ENCODE measurements at places on chromosomes 6 and 20.
A peak's percentile ranks its signal among the peaks of the same experiment; 100 is the strongest.

DNA sequence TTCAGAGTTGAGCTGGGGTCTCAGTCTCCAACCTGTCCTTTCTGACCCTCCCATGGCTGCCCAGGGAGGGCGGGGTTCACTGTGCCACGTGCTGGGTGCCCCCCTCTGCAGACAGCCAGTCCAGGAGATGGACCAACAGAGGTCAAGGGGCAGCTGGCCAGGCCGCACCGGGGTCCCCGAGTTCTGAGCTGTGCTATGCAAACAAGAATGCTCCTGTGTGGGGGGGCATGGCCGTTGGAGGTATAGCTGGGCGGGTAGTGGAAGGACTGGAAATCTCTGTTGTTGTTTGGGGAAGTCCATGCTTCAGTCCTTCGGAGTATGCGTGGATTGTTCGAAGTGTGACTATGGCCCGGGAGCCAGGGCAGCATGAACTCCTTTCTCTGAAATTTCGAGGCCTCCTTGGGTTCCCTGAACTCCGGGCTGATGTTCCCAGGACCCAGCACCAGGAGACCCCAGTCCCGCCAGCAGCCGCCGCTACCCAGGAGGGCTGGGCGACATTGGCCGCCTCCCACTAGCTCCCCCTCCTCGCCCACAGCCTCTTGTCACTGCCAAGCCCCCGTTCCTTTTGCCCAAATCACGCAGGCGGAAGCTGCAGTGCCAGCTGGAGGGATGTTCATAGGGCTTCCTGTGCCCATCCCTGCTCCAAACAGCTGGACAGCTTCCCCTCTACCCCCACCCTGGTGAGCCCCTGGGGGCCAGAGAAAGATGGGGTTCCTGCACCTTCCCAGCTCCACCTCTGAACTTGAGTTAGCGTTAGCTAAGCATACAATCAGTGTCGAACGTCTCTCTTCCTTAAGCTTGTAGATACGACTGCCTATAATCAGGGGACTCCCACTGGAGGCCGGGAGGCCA lies 126.6 kb downstream of the TAF4 start:
- no peak for DNase-seq

- DNase-seq: no peak
Measured at GRCh38 chr20:877814-878213, 38.3 kb downstream of the ANGPT4 start.

- no peak for DNase-seq
Measured at GRCh38 chr6:22965889-22966288, 396.5 kb downstream of the HDGFL1 start.

GRCh38 chr6:42131531-42131930 lies 10.9 kb downstream of the C6orf132 start:
- no peak for DNase-seq

- DNase-seq: no peak
Measured at GRCh38 chr20:42923348-42923918, 266.3 kb downstream of the PTPRT start.

DNA sequence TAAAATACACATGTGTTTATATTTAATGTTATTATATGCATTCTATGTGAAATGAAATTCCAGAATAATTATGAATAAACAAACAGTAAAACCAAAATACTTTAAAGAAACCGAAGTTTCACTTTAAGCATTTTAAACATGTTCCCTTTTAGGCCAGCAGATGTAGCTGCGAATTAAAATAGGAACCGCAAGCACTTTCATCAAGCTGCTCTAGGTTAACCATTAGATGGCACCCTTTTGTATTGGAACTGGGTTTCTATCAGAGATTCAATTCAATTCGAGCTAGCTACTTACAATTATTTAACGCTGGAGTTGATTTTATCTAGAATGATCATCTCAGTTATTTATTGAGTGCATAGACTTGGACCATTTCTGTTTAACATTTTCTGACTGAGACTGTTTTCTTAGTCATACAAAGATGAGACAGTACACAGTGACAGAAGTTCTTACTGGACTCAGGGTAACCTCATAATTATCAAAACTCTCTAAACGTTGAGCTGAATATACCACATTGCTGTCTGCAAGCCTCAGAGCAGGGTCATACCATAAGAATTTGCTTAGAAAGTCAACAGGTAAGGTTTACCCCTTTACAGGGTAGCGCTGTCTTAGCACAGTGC lies 8.5 kb downstream of the TMEM242 start:
- peak; percentile 45 for DNase-seq

- no peak for DNase-seq
Measured at GRCh38 chr20:32397567-32398084, 39.5 kb downstream of the ASXL1 start.

- DNase-seq: no peak
Measured at GRCh38 chr6:111989743-111990142, 64.2 kb upstream of the CCN6 start.

- DNase-seq: no peak
Measured at GRCh38 chr6:12030993-12031550, 19.0 kb downstream of the HIVEP1 start.

- no peak for DNase-seq
Measured at GRCh38 chr20:8749101-8749500, 319.8 kb upstream of the PLCB4 start.

DNA sequence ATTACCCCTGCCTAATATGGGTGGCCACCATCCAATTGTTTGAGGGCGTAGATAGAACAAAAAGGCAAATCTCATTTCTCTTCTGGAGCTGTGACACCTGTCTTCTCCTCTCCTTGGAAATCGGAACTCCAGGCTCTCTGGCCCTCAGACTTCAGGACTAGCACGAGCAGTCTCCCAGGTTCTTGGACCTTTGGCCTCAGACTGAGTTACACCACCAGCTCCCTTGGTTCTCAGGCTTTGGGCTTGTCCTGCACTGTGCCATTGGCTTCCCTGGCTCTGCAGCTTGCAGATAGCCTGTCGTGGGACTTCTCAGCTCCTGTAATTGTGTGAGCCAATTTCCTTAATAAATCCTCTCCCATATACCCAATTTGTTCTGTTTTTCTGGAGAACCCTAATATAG lies 34.3 kb downstream of the ATRN start:
- no peak for DNase-seq

DNA sequence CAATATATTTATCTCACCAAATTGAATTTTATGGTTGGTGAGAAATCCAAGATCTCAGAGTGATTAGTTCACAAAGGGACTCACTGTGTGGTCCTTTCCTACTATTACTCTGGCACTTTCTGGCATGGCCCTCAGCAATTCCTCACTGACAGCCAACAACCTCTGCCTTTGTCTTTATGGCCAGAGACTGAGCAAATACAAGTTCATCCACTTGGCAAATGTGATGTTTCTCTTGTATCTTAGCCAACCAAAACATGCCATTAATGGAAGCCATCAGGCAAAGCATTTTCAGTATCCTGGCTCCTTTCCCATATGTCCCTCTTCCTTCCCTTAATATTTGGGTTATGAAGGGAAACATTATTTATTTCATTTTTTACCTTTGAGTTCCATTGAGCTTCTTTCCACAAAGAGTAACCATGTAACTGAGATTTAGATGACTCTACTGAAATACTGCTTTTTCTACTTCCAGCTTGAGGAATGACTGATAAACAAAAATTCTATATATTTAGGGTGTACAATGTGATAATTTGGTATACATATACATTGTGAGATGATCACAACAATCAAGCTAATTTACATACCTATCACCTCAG lies 30.8 kb upstream of the SMLR1 start:
- DNase-seq: no peak

DNA sequence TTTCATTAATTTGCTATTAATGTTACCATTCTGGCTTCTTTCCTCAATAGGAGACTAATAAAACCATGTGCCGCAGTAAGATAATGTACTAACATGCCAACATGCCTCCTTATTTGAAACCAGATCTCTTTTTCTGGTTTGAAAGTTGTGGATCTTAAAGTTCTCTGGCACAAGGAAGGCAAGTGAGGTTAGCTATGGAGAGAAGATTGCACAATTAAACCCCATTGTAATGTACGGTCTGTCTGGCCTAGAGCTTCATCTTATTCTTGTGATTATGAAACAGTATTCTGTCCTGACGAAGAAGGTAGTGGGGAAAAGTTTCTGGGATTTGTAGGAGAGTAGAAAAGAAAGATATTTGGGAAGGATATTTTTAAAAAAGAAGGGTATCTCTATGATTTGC lies 68.4 kb downstream of the EYA4 start:
- DNase-seq: no peak

DNA sequence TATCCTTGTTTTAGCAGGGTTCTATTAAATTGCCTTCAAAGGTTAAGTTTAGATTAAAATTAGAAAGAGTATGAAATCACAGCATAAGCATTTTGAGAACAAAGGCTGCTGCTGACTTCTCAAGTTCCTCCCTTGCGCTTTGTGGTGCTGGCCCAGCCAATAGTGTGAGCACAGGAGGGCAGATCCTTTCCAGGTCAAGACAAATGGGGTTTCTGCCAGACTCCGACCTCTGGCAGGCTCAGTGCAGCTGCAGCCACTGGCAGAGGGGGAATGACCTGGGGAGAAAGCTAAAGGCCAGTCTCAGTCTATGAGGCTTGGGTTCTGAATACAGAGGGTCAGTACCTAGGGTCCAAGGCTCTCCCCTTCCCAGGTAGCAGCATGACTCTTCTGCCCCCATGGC lies 27.0 kb downstream of the CLIC5 start:
- DNase-seq: no peak

GRCh38 chr6:114844359-114844758 lies 501.5 kb upstream of the HS3ST5 start:
- no peak for DNase-seq

DNA sequence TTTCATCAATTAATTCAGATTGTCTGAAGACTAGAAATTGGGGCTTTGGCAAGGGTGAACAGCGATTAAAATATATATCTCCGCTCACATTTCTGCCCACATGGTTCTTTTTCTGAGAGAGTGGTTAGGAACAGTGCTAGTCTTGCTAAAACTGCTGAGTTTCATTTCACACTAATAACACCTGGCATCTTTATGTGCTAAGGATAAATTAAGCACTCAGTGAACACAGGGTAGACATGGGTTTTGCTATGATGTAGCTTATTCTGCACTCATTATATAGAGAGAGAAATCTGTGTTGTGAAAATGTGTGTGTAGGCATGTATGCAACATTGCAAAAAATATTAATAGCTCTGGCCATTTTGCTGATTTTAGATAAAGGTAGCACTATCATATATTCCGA lies 623.4 kb upstream of the FLRT3 start:
- DNase-seq: no peak

DNA sequence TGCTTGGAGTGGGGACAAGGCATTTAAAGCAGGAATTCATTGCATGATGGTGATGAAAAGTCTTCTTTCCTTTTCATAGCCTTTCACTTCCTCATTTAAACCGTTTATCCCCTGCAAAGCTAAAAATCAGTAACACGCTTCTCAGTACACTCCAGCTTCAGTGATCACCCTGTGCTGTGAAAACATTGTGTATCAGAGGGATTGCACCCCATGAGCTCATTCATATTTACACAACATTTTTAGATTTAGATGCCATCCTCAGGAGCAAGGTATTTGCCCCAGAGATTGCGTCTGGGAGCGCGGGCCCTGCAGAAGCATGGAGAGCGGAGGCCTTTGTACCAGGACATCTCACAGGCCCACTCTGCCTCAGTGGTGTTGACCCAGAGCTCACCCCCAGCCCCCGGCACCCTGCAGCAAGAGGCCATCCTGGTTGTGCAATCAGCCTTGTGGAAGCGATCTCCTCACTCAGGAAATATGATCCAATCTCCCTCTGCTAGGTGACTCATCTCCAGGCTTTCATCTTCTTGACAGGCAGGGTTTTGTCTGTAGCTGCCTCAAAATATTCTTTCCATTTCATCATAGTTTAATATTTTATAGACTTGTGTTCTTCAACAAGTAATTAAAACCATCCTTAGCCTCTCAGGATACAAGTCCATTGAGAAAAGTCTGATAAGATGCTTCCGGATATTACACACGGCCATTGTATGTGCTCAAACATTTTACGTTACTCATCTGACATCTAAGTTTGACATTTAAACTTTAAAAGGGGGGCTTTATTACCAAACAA lies 38.9 kb upstream of the THBS2 start:
- peak; percentile 86 for DNase-seq

DNA sequence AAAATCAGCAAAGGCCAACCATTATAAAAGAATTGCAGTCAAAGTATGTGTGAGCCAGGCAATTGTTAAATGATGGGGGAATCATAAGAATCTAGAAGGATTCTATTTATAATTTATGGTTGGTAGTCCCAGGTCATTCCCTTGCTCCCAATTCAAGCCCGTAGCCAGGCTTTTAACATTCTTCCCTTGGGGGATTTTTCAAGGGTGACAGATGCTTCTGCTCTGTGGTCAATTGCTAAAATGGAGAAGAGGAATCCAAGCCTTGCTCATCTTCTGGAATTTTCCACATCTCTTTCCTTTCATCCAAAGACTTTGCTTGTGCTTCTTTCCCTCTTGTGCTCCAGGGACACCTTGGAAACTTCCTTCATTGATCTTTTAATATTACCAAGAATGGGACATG lies 18.0 kb upstream of the BCAS1 start:
- DNase-seq: no peak

GRCh38 chr6:107715550-107716321 lies 108.4 kb downstream of the SCML4 start:
- DNase-seq: no peak

DNA sequence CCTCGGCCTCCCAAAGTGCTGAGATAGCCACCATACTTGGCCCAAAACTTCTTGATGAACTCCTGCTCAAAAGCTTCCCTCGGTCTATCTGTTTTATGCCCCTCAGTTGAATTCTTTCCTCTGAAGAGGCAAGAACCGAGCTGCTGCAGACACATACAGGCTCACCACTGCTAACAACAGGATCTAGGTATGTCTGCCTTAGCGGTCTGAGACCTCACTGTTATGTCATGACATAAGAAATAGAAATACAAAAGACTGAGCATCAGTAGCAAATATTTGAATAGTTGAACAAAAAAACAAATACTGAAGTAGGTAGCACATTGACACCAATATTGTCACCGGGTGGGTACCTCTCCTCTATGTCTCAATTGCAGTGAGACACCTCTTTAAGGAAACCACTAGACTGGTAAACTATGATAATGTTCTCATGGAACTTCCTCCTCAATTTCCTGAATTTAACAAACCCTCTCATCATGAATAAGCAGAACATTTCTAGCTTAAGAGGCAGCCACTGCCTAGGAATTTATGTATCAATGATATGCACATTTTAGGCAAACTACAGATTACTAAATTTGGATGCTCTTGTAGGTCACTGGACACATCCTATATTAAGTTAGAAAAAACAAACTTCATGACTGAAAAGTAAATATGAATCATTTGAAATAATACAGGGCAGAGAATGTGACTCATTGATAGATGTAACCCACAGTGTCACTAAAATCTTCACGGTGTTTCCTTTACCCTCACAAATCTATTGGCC lies 9.4 kb upstream of the STXBP5 start:
- peak; percentile 6 for DNase-seq

GRCh38 chr6:75755704-75756103 lies 6.7 kb downstream of the MYO6 start:
- DNase-seq: no peak

- DNase-seq: no peak
Measured at GRCh38 chr6:99912657-99913056, 81.4 kb downstream of the MCHR2 start.

DNA sequence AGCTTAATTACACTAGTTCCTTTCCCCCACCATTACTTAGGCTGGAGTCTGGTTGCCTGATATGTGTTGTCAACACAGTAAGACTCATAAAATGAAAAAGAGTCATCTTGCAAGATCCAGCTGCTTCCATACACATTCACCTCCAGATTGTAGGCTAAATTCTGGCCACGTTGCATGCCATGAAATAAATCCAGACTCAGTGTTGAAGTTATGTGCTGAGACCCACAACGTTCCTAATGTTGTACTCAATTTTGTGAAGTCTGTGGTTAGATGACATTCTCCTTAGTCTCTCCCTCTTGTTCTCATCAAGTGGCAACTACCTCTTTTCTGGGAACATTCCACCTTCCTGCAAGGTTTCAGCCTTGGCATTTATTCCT lies 212.3 kb downstream of the LMBRD1 start:
- DNase-seq: no peak

GRCh38 chr6:161058741-161059140 lies 67.2 kb downstream of the MAP3K4 start:
- DNase-seq: no peak
